Stimulated activated CD8-positive, alpha-beta memory T cell treated with anti-CD3 and anti-CD28 coated beads, Interleukin-4, amount 100 ng/mL, for 1 hour (primary cell): ENCODE measurements at places on chromosomes 7 and 10.
A peak's percentile ranks its signal among the peaks of the same experiment; 100 is the strongest.

DNA sequence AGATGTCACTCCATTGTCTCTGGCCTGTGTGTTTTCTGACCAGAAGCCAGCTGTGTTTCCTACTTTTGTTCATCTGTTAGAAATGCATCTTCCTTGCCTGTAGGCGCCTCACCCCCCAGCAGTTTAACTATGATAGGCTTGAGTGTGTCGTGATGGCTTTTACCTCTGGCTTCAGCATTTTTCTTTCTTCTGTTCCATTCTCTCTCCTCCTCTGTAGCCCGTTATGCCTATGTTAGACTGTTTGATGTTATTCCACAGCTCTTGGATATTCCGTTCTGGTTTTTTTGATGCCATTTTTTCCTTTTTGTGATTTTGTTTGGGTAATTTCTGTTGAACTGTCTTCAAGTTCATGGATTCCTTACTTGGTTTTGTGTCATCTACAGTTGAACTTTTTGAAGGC is 17.9 kb downstream of the MMP21 start:
- no peak for DNase-seq

GRCh38 chr7:46099076-46099475 is 178.0 kb upstream of the IGFBP3 start:
- DNase-seq, result no peak

- DNase-seq, result no peak
Measured at GRCh38 chr7:34198231-34198641, 292.9 kb downstream of the BMPER start.

- no peak for DNase-seq
Measured at GRCh38 chr10:93383562-93383981, 98.6 kb downstream of the MYOF start.

DNA sequence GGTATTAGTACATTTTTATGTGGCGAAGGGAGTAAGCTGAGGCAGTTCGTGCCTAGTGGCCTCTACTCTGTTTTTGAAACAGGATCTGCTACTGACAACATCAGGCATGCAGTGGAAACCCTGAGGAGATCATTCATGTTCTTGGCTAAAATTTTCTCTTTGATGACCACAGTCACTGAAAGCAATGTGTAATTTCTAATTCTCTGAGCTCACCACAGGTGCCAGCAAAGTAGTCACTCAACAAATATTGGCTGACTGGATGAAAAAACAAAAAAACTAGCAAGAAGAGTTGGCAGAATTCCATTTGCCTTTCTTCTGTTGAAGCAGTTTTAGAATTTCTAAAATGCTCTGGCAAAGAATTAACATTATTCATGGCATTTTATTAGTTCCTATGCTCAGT is 176.5 kb upstream of the KCTD7 start:
- DNase-seq, result no peak

GRCh38 chr7:115478426-115478825 is 552.1 kb downstream of the TFEC start:
- no peak for DNase-seq

DNA sequence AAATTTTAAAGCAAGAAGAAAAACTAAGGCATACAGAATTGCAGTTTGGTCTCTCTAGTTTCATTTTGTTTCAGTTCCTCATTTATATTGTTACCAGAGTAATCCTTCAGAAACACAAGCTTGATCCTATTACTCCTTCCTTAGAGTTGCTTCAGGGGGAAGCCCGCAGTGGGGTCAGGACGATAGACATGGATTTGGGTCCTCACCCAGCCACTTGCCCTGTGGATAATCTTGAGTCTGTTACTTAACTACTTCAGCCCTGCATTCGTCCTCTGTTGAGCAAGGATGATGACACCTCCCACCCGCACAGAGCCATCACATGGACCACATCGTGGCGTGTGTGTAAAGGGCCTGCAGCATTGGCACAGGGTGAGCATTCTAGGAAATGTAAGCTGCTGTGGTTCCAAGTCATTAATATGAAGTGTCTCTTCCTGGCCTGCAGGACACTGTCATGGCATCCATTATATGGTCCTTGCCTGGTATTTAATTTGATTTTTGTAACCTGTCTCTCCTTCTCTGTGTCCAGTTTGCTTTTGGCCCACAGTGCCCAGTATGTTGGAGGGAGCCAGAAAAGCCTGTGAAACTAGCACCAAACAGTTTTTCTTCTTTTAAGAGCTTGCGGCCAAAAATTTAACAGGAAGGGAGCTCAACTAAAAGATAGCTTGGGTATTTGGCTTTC is 111.2 kb downstream of the EEPD1 start:
- DNase-seq, result no peak

- DNase-seq, result no peak
Measured at GRCh38 chr10:31593124-31593523, 274.1 kb downstream of the ZEB1 start.

DNA sequence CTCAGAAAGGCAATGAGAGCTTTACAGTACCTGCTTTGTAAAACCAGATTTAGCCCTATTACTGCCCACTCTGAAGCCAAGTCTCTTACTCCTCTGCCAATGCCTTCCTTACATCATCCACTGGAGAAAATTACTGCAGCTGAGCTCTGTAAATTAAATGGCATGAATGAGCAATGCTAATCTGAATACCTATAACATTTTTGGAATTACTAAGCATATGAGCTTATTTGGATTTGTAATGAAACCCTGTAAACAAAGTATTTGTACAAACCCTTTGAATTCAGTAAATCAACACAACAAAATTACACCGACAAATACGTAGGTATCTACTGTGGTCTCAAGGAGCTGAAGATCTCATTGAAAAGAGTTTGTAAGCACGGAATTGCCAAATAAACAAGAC is 12.1 kb upstream of the CCNY start:
- no peak for DNase-seq

DNA sequence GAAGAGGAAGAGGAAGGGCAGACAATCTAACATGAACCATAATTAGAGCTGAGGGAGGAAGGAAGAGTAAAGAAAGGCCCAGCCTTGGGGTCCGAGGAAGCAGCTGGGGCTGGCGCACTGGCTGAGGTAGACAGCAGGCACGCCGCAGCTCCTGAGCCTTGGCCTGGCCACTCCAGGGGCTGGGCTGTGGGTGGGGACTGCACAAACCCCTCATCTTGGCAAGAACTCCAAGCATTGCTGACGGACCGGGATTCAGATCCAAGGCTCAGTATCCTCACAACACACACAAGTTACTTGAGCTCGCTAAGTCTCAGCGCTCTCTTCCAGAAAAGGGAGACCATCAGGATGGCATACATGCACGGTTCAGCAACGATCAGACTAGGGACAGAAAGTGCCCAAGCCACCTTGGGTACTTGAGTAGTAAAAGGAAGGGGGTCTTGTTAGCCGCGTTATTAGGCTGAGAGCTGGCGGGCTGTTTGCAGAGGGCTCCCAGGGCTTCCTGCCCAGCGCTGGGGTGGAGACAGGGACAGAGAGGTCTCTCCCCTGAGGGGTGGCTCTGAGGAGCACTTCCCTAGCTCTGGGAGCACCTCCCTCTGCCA is 4.5 kb downstream of the TNS3 start:
- DNase-seq, result no peak

GRCh38 chr7:1512781-1513656 is 8.8 kb upstream of the INTS1 start:
- DNase-seq, result no peak

DNA sequence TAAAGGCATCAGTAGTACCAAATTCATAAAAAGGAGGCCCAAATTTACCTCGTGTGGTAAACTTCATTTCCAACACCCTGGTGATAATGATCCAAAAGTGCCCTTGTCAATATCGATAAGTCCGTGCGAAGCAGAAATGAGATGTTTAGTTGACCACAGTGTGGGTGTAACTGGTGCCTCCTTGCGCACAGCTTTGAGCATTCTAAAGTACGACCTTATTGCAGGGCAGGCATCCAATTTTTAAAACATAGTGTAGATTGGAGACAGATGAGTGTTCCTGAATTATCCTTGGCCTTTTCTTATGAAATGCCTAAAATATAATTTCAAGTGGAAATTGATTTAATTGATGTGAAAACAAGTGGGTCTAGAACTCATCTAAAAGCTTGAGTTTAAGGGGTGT is 248.4 kb downstream of the TRIL start:
- no peak for DNase-seq

DNA sequence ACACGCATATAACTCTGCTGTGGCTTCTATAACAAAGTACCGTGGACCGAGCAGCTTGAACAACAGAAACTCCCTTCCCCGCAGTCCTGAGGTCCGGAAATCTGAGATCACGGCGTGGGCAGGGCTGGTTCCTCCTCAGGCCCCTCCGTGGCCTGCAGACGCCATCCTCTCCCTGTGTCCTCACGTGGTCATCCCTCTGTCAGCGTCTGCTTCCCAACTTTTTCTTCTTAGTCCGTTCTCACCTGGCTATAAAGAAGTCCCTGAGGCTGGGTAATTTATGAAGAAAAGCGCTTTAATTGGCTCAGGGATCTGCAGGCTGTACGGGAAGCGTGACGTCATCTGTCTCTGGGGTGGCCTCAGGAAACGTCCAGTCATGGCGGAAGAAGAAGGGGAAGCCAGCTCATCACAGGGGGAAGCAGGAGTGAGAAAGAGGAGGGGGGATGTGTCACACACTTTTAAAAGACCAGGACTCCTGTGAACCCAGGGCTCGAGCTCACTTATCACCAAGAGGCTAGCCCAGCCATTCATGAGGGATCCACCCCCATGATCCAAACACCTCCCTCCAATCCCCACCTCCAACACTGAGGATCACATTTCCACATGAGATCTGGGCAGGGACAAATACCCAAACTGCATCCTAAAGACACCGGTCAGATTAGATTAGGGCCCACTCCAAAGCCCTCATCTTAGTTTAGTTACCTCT is 91.2 kb upstream of the INSIG1 start:
- peak; percentile 21 for DNase-seq

DNA sequence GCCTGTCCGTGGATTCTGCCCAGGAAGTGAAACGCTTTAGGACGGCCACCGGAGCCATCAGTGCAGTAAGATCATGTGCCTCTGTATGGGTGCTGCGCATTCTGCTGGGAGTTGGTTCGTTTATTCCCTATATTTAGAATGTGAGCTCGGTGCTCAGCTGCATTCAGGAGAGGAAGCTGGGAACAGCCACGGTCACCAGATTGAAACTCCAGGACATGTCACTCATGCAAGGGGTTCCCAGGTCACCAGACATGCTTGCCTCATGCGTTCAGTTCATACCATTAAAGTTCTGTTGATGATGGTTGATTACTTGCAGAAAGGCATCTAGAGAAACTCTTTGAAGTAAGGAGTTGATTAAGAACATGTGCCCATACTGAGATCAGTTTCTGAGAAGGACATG is 78.1 kb downstream of the TRRAP start:
- no peak for DNase-seq

DNA sequence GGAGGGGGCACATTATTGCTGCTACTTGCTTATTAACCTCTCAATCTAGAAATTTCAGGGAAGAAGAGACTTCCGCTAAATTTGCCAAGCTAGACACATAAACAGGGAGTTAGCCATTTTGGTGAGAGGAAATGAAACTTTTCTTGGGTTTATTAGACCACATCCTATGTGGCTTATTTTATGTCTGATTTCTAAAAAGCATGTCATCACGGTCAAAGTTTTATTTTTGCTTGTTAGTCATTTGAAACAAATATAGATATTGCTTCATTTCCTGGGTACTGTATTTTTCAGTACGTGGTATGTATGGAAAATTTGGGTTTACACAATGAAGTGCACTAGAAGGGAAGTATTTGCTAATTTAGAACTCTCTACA is 144.1 kb downstream of the TCF7L2 start:
- no peak for DNase-seq

- no peak for DNase-seq
Measured at GRCh38 chr7:116426428-116427156, 72.9 kb upstream of the CAV2 start.

DNA sequence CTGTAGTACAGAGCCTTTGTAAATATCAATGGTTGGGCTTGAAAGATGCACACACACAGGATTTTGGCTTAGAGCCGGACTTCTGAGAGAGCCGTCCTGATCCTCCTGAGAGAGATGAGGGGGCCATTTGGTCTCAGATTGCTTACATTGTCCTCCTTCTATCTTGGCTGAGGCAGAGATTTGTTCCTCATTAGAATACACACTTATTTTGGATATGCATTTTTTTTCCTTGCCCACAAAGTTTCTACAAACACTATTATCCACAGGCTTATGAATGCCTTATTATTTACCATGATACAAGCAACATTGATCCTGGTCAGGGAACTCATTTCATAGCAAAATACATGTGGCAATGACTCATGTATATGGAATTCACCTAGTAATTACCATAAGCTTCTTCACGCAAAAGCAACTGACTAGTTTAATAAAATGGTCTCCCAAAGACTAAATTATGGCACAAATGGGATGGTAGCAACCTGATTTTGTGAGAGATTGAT is 175.3 kb downstream of the MDFIC start:
- no peak for DNase-seq

DNA sequence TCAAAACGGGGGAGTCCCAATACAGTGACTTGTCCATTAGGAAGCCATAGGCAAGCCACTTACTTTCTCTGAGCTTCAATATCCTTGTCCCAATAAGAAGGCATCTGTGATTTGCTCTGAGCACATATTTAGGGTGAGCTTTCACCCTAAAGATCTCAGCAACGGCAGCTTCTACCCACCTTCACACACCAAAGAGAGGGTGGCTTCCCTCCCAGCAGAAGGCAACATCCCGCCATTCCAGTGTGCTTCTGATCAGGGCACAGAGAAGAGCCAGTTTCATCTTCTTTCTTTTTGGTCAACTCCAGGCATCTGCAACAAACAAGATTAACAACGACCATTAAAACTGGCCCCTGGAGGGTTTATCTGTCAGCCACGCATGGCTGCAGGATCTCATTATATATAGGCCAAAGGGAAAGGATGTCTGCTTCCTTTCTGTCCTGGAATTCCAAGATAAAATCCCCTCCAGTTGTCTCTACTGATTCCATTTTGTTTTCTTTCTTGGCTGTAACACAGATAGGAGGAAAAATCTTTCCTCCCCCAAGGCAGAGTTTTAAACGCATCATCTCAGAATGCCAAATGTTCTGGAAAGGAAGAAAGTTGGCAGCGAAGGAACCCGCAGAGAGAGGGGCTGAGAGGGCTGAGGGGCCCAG is 491 bp upstream of the SH2D4B start:
- no peak for DNase-seq

GRCh38 chr10:60417024-60417423 is 27.3 kb upstream of the ANK3 start:
- DNase-seq, result no peak

GRCh38 chr7:77326131-77326530 is 90.0 kb downstream of the GSAP start:
- no peak for DNase-seq

GRCh38 chr10:85547460-85548023 is 819.1 kb downstream of the GRID1 start:
- DNase-seq, result no peak

DNA sequence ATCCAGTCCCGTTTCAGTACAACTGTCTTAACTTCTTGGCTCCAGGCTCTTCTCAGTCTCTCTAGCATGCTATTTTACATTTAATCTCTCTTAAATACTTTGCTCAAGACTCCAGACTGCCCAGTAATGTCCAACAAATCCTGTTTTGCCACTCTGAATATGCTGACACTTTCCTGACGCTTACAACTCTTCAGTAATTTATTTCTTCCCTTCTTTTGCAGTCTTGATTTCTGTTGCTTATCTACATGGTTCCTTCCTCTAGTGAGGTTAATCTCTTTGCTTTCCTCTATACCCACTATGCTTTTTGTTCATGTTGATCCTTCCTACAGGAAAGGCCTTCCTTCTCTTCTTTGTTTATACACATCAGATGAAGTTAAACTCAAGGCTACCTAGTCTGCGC is 23.7 kb downstream of the UMAD1 start:
- DNase-seq, result no peak

GRCh38 chr7:27688646-27689045 is 26.0 kb upstream of the HIBADH start:
- DNase-seq, result no peak

GRCh38 chr10:5206799-5207198 is 10.2 kb downstream of the AKR1C4 start:
- DNase-seq, result no peak
